Thoracic aorta (tissue), 2 donors: ENCODE measurements at places on chromosomes 1 and 21.

GRCh38 chr1:58922302-58923089 is 138.6 kb upstream of the JUN start:
- DNase-seq: no peak

- no peak for DNase-seq
Measured at GRCh38 chr1:106406114-106406513, 650.4 kb upstream of the PRMT6 start.

DNA sequence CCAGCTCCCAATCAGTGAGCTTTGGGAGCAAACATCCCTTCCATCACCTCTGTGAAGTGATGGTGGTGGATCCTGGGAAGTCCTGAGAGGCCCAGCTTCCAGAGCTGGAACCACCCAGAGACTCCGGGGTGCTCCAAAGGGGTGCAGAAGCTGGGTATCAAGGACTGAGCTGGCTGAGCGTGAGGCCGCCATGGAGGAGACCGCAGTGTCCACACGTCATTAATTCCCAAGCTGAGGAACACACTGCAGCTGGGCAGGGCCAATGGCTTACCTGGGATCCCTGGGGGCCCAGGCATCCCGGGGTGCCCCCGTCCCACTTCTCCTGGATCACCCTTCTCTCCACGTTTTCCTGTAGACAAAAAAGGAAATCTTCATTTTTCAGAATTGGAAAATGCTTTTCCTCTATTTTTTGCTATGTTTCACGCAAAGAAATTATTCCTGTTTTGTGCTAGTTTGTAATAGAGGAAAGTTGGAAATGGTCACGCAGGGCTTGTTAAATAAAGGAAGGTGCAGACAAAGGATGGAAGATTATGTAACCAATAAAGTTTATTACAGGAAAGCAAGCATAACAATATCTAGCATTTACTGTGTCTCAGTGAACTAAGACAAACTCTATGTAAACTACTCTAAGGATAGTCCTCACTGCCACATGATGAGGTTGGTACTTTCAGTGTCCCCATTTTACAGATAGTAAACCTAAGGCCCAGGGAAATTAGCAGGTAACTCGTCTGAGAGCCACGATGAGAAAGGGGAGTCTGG is 15.4 kb downstream of the COL9A2 start:
- no peak for DNase-seq

DNA sequence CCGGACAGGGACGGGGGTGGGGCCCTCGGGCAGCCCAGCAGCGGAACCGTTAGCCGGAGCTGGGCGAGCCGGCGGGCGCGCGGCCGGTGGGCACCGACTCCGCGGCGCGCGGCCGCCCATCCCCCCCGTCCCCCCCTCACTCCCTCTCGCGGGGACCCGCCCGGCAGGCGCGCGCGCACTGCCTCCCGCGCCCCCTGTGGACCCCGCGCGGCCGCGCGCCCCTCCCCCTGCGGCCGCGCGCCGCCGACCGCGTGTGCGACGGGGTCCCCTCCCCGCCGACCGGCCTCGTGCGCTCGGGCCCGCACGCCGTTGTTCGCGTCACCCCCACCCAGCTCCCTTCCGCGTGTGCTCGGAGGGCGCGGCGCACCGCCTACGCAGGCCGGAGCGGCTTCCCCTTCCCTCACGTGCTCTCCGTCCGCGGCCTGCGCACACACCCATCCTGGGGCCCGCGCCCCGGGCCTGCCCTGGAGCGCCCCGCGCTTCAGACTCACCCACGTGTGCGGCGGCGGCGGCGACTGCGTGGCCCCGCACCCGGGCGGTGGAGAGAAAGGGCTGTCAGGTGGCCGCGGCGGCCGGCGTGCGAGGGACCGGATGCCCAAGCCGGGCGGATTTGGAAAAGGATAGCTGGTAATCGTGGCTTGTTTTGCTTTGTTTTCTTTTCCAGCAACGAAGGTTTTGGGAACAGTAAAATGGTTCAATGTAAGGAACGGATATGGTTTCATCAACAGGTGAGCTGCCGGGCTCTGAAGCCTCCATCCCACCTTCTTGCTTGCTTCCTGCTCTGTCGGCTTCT is 717 bp downstream of the YBX1 start:
- DNase-seq: no peak

GRCh38 chr1:12536023-12536639 is 81.9 kb downstream of the DHRS3 start:
- DNase-seq: no peak

GRCh38 chr1:28518745-28519341 is 13.0 kb downstream of the RCC1 start:
- DNase-seq: no peak
